GM13977 (cell line): ENCODE measurements at places on chromosomes 2 and 18.

DNA sequence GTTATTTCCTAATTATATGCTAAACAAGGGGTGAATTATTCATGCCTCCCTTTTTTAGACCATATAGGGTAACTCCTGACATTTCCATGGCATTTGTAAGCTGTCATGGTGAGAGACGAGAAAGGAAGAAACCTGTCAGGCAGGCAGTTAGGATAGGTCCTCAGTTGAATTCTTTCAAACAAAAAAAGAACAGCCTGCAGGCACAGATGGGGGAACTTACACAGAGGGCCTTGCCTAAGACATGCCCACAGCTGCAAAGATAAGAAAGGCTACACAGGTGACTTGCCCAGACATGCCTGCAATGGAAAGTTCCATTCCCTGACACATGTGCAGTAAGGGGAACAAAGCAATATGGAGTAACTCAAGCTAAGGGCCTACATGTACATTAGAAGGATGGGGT lies 128.1 kb downstream of the TMEM163 start:
- DNase-seq: no peak

DNA sequence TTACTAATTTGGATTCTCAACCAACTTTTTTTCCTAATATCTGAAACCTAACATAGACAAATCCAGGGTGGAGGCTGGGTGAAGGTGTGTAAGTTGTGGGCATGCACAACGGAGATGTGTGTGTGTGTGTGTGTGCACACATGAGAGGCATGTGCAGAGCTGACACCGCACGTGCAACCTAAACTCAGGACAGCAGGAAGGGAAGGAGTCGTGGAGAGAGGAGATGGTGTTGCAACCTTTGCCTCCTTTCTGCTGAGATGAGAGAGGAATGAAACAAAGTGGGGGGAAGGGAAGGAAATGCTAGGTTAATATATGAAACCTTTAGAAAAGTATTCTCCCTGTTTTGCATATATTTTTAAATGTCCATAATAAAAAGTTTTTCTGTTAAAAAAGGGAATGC lies 64.7 kb downstream of the KCTD1 start:
- DNase-seq: no peak

- DNase-seq: no peak
Observed at GRCh38 chr2:61456070-61456745, 14.7 kb downstream of the USP34 start.

- no peak for DNase-seq
Observed at GRCh38 chr18:28284132-28284531, 107.2 kb upstream of the CDH2 start.

DNA sequence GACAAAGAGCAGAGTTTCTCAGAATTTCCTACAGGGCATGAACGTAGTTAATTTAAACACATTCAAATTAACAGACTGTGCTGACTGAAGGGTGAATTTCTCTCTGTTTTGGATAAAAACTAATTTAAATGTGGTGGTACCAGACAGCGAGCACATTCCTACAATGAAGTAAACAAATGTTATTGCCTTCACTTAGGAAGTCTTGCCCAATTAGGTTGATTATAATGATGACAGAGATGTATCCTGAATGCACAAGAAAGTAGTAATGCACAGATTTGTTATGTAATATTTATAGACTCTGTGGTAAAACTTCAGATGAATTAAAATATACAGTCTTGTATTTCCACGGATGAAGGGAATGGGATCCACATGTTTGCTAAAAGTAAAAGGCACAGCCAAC lies 507.2 kb downstream of the EPHA4 start:
- DNase-seq: no peak

GRCh38 chr18:78090584-78090983 lies 840.9 kb downstream of the GALR1 start:
- DNase-seq: no peak

- DNase-seq: no peak
Observed at GRCh38 chr2:11798701-11799435, 52.4 kb downstream of the LPIN1 start.

DNA sequence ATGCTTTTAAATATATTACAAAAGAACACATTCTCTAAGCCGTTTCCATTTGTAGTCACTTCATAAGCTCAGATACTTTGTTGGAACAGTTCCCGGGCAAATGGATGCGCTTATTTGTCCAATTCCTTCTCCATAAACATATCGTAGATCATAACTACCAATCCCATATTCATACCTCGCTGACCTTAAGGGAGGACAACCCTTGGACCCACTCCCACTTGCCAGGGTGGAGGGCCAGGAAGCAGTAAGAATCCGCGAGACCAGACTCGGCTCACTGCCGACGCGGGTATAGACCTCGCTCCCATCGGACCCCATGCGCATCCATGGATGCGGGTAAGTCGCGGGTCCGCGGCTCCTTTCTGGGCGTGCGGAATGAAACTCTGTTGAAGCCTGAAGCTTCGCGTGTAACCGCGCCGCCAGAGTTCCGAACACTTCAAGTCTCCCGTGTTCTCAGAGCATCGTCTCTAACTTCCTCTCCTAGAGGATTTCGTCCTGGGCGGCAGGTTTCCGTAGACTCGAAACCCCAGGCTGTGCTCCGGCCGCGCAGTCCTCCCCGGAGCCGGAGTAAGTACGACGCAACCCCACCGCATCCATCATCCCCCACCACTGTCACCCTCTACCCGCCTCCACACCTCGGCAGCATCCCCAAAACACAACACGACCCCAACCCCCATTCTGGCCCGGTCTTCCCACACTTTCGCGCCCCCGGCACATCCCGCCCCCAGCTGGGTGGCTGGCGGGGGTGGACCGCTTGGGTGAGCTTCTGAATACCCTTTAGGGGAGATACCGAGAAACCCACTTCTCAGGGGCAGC lies 1.1 kb downstream of the DSC3 start:
- peak; percentile 51 for DNase-seq

- DNase-seq: no peak
Observed at GRCh38 chr2:19203866-19204265, 154.6 kb downstream of the OSR1 start.

DNA sequence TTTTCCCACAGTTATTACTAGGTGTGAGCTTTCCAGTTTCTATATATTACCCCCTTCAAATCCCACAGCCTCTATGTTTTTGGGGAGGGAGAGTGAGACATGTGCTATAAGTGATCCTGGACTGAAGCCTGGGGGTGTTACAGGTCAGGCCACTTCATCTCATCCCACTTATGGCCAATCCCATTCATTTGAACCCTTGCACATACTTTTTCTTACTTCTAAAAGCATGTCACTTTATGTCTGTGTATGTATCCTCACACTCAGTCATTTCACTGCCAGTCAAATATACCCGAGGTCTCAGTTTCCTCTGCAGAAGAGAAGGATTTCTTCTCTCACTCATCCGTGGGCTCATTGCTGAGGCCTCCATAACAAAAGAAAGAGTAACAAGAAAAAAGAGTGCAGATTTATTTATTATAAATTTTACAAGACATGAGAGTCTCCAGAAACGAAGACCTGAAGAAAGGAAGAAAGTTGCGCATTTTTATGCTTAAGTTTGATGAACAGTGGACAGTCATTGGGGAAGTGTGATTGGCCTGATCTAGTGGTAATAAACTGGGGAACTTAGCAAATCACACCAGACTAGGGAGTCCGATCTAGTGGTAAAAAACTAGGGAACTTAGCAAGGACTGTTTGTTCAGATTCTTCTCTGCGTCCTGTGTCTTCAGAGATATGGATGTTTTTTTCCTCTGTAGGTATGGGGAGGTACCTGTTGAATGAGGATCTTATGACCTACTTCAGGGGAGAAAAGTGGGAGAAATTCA lies 52.1 kb downstream of the ICOS start:
- no peak for DNase-seq

DNA sequence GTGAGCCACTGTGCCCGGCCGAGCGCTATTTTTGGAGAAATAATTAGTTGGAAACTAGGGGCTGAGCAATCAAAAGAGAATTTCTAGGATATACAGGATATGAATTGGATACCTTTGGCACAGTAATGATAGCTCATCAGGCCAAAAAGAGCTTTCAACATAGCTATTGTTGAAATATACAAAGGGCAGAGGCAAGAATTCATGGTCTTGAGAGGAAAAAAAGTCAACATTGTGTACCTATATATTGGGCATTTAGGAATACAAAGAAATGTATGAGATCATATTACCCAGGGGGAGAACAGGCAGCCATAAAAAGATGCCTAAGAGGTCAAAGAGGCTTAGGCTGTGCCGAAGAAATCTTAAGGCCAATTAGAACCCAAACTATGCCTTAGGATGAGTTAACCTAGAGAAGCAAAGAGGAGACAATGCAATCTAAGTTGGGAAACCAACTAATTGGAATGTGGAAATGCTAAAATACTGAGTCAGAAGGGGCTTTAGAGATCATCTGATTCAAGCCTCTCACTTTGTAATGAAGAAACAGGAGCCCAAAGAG lies 99.0 kb downstream of the RBBP8 start:
- DNase-seq: no peak
